AG08396 (cell line): ENCODE measurements at places on chromosomes 2 and 18.

DNA sequence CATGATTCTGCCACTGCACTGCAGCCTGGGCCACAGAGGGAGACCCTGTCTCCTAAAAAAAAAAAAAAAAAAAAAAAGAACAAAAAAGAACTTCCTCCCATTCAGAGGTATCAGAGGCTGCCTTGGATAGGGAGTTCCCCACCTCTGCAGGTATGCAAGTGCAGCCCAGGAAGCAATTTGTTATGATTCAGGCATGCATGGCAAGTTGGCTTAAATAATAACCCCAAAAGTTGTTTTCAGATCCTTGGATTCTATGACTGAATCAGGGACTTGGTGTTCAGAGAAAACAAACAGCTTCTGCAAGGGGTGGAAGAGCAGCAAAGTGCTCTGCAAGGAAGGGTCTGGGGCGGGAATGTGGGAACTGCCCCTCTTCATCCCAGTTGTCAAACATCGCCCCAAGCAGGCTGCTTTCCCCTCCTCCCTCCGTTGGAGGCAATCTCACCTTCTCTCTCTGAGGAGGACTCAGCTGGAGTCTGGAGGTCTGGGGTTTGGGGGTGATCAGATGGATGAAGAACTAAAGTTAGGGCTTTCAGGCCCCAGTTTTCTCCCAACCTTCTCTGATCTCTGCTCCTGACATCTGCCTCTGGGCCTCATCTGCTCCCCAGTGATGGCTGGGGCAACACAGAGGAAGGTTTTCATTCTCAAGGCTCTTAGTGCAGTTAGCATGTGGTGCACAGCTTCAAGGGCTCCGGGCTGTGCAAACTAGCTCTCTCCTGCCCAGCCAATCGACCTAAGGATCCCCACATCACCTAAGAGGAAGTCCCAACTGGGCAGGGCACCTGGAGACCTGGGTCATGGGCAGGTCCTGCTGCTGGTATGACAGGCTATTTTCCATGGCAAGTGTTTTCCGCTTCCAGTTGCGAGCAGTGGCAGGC is 3.5 kb upstream of the GDF7 start:
- no peak for DNase-seq

GRCh38 chr2:62593825-62594224 is 87.8 kb upstream of the TMEM17 start:
- DNase-seq, result no peak

GRCh38 chr2:218827701-218828476 is 3.7 kb downstream of the PRKAG3 start:
- DNase-seq, result no peak

- DNase-seq, result no peak
Observed at GRCh38 chr18:74870950-74871349, 273.3 kb downstream of the ZNF407 start.

DNA sequence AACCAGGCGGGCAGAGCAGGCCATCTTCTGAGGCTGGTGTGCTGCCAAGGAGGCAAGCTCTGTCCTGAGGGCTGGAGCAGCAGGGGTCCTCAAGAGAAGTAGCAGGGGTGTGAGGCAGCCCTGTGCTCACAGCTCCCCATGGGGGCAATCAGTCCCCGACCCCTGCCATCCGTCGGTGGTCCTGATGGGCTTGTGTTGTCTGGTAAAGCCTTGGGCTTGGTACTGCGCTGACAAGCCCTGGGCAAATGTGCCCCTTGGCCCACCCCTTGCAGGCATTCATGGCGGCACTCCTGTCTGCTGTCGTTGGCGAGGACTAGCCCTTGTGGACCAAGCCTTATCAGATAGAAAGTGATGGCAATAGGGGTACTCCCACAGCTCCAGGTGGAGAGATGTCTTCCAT is 22.6 kb upstream of the SCLY start:
- no peak for DNase-seq

GRCh38 chr18:75612456-75612855 is 185.0 kb upstream of the SMIM21 start:
- no peak for DNase-seq

DNA sequence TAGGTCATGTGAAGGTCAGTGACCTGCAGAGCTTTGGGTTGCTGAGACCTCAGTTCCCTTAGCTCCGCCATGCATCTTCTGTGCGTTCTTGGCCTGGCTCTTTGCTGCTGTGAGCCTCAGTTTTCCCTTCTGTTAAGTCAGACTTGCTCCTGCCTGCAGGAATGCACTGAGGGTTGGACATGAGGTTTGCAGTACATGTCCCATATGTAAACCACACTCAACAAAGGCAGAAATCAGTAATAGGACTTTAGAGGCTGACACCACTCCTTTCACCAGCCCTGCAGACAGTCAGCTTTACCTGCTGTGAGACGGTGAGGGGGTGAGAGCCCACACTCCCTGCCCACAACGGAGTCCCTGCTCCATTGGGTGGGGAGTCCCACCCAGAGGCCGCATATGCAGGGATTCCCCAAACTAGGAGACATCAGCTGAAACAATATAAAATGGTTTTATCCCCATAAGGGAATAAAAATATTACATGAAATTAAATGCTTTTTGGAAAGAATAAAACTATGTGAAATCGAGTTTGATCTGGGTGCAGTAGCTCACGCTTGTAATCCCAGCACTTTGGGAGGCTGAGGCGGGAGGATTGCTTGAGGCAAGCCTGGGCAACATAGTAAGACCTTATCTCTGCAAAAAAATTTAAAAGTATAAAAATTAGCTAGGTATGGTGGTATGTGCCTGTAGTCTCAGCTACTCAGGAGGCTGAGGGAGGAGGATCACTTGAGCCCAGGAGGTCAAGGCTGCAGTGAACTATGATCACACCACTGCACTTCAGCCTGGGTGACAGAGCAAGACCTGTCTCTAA is 55.1 kb downstream of the MYO7B start:
- no peak for DNase-seq

GRCh38 chr2:20506201-20506685 is 59.4 kb downstream of the RHOB start:
- peak; percentile 64 for DNase-seq

GRCh38 chr2:107001062-107001461 is 115.1 kb upstream of the ST6GAL2 start:
- no peak for DNase-seq

- no peak for DNase-seq
Observed at GRCh38 chr2:74548285-74548899, 5.3 kb downstream of the LOXL3 start.

GRCh38 chr2:133667085-133667484 is 98.8 kb upstream of the NCKAP5 start:
- DNase-seq, result peak; percentile 46

GRCh38 chr2:233480490-233481202 is 85.9 kb downstream of the USP40 start:
- peak; percentile 24 for DNase-seq

- DNase-seq, result no peak
Observed at GRCh38 chr2:234960175-234961088, 8.6 kb downstream of the SH3BP4 start.

DNA sequence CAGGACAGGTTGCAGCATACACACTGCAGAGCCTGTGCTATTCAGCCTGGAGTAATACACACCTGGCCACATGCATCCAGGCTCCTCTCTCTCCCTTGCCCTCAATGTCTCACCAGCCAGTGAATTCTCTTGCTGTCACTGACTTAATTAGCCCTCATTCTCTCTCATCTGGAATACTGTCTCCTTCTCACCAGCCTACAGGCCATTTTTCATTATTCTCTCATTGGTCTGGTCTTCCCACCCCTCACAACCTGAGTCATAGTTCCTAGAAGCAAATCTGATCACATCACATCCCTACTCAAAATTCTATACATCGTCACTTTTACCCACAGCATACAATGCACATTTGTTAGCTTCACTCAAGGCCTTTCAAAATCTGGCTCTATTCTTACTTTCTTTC is 333.1 kb downstream of the PIK3C3 start:
- no peak for DNase-seq

DNA sequence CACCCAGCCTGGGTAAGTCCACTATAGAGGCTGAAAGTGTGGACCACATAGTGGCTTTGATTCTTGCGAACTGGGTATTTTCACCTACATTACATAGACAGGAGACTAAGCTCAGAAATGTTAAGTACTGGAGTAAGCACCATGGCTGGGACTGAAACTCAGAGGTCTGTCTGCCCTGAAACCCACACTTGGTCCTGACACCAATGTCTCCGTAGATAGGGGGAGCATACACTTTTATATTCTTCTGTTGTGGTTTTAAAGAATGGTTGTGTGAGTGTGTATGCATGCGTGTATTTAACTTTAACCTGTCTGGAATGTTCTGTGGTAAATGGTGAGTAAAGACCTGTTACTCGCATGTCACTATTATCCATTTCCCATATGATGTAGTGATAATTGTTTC is 10.3 kb upstream of the NPPC start:
- no peak for DNase-seq

DNA sequence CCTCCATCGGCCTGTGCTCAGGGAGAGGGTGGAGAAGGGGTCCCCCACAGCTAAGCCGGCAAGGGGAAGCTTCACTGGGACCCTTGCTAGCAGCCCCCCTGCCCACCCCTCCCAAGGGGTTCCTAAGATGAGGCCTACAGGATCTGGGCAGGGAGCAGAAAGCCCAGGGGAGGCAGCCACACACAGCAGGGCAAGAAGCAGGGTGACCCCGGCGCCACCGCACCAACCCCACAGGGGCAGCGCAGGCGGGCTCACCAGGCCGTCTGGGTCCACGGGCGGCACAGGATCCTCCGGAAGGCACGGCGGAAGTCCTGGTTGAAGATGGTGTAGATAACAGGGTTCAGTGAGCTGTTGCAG is 1.8 kb downstream of the ADRA2B start:
- DNase-seq, result no peak

- no peak for DNase-seq
Observed at GRCh38 chr2:106144621-106145331, 49.3 kb downstream of the UXS1 start.

DNA sequence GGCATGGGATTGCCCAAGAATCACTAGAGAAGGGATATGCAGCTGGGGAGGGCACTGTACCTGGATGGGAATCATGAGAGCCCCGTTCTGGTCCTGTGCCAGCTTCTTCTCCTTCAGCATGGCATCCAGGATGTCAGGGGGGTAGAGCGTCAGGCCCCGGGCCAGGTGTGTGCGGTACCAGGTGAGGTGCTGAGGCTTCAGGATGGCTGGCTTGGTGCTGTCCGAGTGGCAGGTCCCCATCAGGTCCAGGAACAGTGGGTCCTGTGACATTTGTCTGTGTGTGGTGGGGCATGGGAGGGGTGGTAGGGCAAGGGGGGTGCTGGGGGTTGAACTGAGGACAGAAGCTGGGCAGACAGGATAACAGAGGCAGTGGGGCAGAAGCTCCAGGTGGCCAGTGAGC is 13.2 kb downstream of the CFAP65 start:
- no peak for DNase-seq

DNA sequence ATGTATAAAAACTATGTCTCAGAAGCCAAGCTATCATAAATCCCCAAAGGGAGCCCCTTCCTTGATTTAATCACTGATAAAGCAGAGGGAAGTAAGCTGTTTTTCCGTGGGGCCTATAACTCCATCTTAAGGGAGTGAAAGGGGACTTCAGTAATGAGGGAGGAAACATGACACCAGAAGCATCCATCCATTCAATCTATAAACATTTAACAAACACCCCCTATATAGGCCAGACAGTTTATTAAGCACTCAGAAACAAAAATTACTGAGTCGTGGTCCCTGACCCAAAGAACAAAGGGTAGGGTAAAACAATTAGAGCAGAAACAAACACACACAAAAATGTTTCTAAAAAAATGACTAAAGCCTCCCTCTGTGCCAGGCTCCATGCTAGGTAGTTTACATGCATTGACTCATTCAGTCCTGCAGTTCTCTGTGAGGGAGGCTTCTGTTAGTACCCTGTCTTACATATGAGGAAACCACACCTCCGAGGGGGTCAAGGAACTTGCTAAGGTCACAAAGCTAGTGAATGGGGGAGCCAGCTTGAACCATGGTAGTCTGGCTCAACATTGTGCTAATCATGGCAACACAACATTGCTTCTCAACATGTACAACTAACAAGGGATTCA is 472.1 kb downstream of the CDH2 start:
- no peak for DNase-seq

- DNase-seq, result no peak
Observed at GRCh38 chr2:23418056-23418455, 33.1 kb downstream of the KLHL29 start.

GRCh38 chr18:9613550-9614400 is 584 bp downstream of the PPP4R1 start:
- peak; percentile 61 for DNase-seq

- DNase-seq, result peak; percentile 77
Observed at GRCh38 chr2:74876081-74876886, 42.4 kb downstream of the HK2 start.

DNA sequence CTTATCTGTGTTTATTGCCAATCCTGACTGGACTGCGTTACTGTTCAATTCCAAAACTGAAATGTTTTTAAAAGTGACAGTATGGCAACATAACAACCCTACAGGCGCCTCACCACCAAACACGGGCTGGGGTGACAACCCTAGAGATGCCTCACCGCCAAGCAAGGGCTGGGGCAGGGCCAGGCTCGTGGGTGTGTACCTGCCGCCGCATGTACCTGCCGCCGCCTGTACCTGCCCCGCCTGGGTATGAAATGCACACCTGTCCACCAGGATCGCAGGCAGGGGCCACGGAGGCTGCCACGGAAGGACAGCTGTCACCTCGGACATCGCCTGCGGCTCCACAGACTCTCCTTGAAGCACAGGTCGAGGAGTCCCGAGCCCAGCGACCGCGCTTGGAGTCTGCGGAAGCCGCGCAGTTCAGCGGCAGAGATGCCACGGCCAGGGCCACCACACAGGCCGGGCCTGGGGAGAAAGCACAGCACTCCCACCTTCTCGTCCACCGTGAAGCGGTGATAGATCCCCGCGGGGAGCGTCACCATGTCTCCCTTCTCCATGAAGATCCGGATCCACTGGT is 18.9 kb downstream of the ADI1 start:
- DNase-seq, result no peak

DNA sequence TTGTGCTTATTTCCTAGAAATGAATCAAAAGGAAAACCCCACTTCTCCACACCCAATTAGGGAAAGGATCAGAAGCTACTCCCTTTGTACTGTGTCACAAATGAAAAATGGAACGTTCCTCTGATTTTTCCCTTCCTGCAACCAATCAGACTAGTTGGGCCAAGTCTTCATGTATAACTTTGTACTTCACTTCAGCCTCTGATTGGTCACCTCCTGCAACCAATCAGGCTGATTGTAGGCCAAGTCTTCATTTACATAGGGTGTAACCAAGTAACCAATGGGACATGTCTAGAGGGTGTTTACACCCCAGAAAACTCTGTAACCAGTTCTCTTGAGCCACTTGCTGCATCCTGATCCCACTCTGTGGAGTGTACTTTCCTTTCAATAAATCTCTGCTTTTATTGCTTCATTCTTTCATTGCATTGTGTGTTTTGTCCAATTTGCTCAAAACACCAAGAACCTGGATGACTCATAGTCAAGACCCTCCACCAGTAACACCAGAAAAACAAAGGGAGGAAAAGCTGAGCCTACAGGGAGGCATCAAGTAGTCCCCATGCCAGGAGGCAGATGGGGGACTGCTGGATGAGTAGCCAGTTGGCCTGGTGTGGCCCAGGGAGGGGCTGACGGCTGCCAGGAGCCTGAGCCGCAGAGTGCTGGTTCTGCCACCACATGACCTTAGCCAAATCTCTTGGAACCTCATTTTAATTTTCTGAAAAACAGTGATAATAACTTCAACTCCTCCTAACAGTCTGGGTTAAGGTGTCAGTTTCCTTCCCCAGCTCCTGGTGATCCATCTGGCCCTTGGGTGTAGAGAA is 46.1 kb downstream of the SOWAHC start:
- DNase-seq, result no peak

GRCh38 chr2:218810256-218810655 is 21.3 kb downstream of the PRKAG3 start:
- no peak for DNase-seq
